ENCODE measurements at places on chromosomes 16 and 17.

GRCh38 chr17:55421179-55421934, at the start of gene MMD:
Gene MMD (minus strand): TSS chr17:55421835. CDS start chr17:55421695, 140 bp downstream.
- DNase-seq: no peak

DNA sequence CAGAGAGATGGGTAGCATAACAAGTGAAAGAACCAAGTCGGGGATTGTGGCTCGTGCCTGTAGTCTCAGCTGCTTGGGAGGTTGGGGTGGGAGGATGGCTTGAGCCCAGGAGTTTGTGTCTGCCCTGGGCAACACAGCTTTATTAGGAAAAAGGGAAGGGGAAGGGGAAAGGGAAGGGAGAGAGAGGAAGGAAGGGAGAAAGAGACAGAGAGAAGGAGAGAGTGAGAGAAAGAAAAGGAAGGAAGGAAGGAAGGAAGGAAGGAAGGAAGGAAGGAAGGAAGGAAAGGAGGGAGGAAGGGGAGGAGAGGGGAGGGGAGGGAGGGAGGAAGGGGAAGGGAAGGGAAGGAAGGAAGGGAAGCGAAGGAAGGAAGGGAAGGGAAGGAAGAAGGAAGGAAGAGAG, 33.3 kb downstream of the CENPV start:
- no peak for DNase-seq

- no peak for DNase-seq
Measured at GRCh38 chr17:14091367-14091766, 22.1 kb downstream of the COX10 start.

DNA sequence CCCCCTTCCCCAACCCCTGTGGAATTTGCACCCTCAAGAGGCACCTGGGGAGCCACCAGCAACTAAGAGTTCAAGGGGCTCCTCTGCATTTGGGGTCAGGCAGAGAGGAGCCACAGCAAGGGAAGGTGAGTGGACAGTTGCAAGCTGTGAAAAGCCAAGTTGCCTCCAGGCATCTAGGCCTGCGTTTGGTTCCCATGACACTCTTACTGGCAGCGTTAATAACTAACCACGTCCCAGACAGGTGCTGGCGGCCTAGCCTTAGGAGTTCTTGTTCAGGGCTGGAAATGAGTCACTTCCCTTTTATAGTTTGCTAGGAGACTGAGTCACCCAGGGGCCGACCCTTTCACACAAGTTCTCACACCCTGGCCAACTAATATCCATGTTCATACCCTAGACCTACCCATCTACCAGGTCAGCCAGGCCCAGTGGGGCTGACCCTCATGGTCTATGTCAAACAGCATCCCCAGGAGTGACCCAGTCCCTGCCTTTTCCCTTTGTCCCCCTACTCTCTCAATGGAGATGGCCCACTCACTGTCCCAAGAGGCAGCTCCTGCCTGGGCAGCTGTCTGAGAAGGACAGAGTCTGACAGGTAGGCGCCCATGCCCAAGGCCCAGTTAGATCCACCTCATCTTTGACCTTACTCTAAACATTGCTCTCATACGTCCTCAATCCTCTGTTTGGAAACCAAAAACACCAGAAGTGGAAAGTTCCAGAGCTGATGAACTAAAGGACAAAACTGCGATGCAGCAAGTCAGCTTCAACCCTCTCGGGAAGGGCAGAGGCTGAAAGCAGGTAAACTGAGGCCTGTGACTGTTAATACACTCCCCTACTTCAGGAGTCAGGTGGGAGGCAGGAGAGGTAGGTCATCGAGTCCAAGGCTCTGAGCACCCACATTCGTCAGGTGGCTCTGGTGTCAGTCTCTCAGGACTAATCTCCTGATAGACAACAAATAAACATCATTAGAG, 300.6 kb downstream of the SOX9 start:
- peak; percentile 87 for DNase-seq

DNA sequence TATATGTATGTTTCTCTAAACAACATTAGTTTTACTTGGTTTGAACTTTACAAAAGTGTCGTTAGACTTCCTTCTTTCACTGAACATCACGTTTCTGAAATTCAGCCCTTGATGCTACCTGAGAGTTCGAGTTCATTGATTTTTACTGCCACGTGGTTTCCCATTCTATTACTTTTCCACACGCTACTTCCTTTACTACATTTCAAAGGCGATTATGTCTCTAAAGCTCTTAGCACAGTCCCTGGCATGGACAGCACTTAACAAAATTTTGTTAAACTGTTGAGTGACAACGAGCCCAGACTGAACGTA, 15.9 kb upstream of the ARHGAP17 start:
- DNase-seq: no peak
